ENCODE measurements at places on chromosomes 7 and 10. TPM values are rescaled to one million over a fixed set of nuclear protein-coding genes. Genes with fewer than 3 reads are reported as not detected.

DNA sequence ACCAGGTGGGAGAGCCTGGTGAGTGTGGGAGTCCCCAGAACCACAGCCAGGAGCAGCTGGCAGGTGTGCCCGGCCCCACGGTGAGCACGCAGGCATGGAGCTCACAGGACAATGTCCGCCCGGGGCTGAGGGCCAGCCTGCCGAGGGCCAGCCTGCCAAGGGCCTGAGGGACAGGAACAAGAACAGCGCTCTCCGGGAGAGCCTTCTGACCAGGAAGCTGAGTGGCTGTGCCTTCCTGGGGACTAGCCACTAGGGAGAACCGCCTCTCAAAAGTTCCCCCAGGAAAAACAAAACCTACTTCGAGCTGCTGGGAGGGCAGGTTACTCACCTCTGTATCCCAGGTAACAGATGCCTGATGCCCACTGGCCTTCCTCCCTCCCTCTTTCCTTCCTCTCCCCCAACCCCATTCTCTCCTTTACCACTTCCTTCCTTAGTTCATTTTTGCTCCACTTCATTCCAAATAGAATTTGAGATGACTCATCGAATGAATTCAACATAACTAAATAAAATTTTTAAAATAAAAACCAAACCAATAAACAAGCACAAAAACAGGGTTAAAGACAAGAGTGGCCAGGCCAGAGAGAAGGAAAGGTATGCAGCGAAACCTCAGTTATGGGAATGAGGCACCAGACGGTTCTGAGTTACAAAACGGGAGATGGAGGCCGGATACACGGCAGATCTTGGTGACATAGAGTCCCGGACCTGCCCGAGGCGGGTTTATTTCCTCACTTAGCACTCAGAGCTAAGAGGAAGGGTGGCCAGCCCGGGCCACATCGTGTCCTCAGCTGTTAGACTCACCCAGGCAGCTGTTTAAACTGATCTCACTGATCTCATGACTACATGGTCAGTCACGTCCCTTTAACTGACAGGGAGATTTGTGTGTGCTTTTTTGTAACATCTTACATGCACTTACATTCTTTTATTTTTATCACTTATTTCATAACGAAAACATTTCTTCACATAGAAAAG is 128.5 kb downstream of the TNS3 start:
- DNase-seq = peak; percentile 72

GRCh38 chr7:45080958-45081669 is 7.7 kb downstream of the NACAD start:
- DNase-seq = no peak

DNA sequence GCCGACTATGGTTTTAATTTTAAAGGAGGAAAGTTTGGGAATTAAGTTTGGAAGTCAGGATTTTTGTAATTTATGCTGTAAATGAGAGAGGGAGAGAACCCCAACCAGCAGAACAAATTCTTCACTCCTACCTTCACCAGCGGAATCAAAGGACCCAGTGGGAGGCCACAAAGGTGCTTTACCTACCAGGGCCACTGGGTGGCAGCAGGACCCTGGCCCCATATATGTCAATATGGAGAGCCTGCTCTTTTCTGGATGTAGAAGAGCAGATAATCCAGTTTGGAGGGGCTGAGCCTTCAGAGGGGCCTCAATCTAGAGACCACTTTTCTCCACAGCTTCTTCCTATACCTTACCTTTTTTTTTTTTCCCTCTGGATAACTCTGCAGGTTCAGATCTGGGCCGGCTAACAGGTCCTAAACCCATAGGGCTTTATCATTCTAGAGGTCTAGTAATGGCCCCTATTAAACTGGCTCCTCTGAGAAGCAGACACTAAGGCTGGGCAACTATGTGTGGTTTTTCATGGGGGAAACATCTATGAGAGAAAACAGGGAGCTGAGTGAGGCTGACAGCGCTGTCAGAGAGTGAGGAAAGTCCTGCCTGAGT is 8.5 kb upstream of the SCD start:
- peak; percentile 30 for DNase-seq

The SLC13A1 gene
- total RNA-seq = not detected

GRCh38 chr7:53520841-53521240 is 485.4 kb downstream of the POM121L12 start:
- DNase-seq = no peak

- no peak for DNase-seq
Observed at GRCh38 chr10:50456719-50457118, 167.0 kb downstream of the SGMS1 start.

The EGR2 gene
- 0.56 TPM for total RNA-seq

The GSTO2 gene
- total RNA-seq = 1.8 TPM

DNA sequence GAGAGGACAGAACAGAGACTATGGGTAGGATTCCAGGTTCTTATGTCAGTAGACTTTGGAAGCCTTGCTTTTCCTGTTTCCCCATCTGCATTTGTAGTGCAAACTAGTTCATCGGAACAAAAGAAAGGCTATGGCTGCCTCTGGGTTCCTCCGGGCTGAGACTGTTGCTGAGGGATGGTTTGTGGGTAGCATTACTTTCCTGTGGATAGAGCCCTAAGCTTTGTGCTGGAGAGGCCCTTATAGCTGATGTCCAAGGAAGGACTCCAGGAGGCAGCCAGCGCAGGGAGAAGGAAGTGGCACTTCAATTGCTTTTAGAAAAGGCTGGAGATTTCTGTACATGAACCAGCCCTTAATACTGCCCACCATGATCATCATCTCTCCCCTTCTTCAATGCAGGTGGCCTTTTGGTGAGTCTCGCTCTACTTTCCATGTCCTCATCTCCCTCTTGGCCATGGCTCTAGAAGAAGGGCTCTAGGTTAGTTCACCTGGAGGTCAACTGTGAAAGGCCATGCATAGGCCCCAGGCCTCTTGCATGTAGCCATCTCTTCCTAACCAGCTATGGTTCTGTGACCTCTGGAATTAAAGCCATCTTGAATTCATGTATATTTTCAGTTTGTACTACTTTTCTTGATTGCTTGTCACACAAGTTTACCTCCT is 15.4 kb downstream of the MXI1 start:
- DNase-seq = no peak

DNA sequence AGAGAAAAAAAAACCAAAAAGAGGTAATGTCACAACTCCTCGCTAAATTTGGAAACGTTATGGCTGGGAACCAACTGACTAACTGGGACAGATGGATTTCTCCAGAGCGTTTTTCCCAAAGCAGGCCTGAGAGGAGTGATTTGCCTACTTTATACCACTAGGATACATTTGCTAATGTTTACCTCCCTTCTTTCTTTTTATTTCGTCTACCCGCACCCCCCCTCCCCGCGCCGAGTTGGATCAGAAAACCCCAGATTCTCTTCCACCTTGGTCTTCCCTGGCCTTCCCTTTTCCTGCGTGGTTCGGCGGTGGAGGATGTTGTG is 7.2 kb downstream of the CPA2 start:
- DNase-seq = no peak

DNA sequence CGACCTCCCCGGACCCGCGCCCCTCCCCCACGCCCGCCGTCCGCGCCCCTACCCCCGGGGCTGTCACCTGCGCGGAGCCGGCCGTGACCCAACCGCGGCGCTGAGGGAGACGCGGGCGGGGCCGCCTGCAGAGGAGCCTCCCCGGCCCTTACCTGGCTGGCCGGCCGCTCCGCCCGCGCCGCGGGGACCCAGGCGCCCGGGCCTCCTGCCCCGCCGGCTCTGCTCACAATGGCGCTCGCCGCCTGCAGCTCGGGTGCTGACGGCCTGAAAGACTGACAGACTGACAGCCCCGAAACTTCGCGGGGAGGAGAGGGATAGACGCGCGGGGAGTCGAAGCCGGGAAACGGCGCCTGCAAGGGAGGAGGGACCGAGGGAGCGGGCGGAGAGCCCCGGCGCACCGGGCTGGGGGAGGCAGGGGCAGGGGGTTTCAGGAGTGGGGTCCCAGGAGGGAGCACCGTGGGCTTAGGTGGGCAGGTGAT is 393 bp downstream of the ZNF467 start:
- DNase-seq = no peak

The OR6V1 gene
- not detected for total RNA-seq

The PHKG1 gene
- 5.5 TPM for total RNA-seq

GRCh38 chr10:96560966-96561887 is 25.6 kb downstream of the TM9SF3 start:
- no peak for DNase-seq

The FIGNL1 gene
- 11.5 TPM for total RNA-seq

DNA sequence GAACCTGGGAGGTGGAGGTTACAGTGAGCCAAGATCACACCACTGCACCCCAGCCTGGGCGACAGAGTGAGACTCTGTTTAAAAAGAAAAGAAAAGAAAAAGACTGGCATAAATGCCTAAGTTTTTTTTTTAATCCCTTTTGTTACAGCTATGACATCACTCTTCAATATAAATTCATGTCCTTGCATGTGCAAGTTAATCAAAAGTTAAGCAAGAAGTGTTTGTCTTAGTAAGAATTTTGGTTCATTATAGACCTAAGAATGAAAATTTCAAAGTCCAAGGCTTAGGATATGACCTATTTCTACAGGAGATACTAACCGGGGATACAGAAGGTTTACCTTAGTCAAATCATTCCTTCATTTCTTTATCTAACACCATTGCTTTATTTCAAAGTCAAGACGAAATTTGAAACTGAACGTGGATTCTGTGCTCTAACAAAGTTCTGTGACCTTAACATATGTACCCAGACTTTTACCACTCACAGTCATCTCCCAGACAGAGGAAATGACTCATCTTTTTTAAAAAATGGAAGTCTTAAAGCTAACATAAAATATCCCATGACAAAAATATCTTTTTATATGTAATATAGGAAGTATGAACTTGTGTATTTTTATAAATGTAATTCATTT is 29.3 kb upstream of the ITGB8 start:
- no peak for DNase-seq

DNA sequence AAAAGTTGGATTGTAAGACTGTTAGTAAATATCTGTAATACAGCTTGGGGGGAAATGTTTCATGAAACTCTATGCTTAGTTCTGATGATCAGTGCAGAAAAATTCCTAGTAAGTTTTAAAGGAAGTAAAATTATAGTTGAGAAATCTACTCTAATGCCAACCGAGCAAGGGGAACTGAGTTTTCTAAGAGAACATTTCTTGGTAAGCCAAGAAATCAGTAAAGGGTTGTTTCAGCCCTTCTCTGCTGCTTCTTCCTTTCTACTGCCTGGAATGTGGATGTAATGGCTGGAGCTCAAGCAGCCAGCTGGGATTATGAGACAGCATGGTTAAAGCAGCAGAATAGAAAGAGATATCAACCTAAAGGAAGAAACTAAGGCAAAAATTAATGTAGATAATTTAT is 15.9 kb upstream of the AKR1B1 start:
- DNase-seq = no peak

DNA sequence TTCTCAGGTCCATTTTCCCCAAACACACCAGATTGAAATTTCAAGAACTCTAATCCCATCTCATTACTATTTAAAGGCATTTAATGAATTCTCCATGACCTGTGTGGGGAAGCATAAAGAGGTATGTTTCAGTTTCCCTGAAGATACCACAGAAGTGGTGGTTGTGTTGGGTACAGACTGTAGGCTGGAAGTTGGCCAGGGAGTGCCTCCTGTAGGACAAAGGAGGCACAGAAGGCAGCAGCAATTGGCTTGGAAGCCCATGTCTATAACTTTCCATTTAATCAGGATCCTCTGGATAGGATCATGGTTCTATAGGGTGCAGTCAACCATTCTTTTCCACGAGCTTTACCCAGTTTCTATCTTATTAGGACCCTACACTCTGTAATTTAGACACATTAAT is 8.6 kb upstream of the BET1 start:
- DNase-seq = no peak

- no peak for DNase-seq
Observed at GRCh38 chr10:72292223-72292691, 18.5 kb downstream of the DDIT4 start.

DNA sequence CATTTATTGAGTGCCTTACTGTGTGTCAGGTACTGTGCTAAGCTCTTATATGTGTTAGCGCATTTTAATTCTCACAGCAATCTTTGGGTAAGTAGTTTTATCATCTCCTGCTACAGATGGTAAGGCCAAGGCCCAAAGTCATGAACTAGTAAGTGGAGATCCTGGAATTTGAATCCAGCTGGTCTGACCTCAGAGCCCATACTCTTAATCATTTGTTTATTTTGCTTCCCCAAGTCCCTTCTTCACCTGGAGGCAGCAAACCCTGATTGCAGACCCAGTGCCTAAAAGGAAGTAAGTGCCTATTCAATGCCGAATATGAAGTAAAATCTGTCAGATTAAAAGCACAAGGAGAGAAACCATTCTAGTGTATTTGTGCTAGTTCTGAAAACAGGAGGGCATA is 182.9 kb upstream of the TCF7L2 start:
- no peak for DNase-seq

DNA sequence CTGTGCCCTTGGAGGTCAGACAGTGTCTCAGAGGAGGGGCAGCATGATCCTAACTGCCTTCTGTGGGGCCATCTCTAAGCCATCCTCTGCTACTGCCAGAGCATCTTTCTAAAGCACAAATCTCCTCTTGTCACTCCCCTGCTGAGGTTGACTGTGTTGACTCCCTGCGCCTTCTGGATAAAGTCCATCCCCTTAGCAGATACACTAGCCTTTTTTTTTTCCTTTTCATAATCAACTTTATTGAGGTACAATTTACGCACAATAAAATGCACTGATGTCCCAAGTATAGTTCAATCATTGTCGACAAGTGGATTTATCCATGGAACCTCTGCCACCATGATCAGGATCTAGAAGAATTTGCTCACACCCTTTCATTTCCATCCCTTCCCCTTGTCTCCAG is 150.1 kb downstream of the SPAG6 start:
- no peak for DNase-seq

DNA sequence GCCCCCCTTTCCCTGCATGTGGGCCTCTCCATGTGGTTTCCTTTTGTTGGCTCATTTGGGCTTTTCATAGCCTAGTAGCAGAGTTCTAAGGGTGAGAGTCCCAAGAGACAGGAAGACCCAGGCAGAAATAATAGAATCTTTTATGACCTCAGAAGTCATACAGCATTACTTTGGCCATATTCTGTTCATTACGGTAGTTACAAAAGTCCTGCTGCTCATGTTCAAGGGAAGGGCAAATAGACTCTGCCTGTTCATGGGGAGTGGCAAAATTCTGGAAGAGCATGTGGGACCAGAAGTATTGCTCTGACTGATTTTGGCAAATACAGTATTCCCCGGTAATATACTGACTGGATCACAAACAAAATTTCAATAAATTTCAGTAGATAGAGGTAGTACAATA is 910.3 kb downstream of the LRMDA start:
- no peak for DNase-seq

The PPRC1 gene
- 13.3 TPM for total RNA-seq

- DNase-seq = no peak
Observed at GRCh38 chr7:26090927-26091519, 61.0 kb upstream of the NFE2L3 start.

The DYNC1I1 gene
- total RNA-seq = 2.2 TPM

- DNase-seq = no peak
Observed at GRCh38 chr10:5453749-5454489, 41.6 kb downstream of the NET1 start.

- DNase-seq = no peak
Observed at GRCh38 chr7:8134089-8134733, 127.8 kb downstream of the ICA1 start.

DNA sequence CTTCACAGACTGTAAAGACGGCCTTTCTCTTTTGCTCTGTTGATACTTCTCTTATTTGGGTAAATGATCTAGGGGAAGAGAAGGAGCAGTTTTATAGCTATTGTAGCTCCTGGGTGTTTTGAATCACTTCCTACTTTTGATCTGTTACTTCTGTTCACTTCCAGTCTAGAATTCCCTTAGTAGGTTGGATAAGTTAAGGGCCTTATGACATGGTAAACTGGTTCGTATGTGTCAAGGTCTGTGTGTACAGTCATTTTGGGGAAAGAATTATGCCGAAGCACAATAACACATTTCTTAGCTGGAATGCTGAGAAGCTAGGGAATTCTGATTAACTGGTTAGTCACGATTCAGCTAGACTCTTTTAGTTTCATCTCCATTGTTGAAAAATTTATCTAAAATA is 8.1 kb downstream of the DENND10 start:
- no peak for DNase-seq

The SRRM3 gene
- 1.4 TPM for total RNA-seq

The IGF2BP3 gene
- total RNA-seq = 80.7 TPM
